RPMI8226 (cell line): ENCODE measurements at places on chromosomes 3 and 15.

- no peak for DNase-seq
Observed at GRCh38 chr3:47194994-47195393, 31.1 kb upstream of the SETD2 start.

DNA sequence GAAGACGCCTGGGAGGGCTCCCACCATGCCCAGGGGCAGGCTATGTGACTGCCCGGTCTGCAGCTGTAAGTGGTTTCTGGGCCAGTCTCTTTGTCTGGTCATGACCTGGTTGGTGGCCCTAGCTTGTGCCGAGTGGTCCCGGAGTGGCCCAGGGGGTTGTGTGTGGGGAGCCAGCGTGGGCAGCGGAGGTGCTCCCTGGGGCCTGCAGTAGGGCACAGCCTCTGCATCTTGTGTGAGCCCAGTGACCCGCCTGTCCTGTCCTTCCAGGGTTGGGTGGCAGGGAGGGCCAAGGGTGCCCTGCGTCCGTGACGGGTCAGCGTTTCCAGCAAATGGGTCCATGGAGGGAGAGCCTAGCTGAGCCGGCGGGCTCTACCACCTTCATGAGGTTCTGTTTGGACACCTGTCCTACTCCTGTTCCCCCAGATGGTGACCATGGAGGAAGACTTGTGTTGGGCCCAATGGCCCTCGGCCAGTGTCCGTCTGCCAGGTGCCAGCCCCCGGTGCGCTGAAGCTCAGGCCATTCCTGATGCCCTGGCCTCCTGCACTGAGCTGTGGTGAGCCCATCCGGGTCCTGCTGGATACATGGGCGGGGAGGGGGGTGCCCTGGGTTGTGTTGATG is 215.4 kb downstream of the SNRPN start:
- no peak for DNase-seq

GRCh38 chr3:64351713-64352638 is 126.7 kb upstream of the PRICKLE2 start:
- no peak for DNase-seq

DNA sequence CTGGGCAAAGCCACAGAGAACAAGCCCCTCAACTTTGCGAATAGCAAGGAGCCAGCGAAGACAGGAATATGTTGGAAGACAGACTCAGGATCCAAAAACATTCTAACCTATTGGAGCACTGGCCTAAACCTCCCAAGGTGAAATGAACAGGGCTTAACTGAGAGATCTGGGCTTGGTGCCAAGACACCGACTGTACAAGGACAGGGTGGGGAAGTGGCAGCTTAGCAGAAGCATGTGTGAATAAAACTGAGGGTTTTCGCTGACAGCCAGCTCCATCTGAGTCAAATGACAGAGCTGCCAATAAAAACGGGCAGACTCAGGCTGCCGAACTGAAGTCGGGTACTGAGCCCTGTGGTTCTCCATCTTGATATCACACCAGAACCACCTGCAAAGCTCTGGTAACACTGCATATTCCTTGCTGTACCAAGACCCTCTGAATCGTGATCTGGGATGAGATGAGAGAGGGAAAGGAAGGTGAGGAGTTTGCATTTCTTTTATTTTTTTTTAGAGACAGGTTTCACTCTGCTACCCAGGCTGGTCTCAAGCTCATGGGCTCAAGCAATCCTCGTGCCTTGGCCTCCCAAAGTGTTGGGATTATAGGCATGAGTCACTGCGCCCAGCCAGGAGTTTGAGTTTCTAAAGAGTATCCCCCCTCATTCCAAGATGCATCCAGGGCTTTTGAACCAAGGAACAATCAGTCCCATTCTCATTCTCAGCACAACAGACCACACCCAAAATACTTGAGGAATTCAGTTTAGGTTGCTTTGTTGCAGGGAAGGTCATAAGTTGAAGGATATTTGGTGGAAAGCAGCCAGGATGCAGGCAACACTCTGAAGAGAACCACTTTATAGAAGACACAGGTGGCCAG is 6.0 kb upstream of the PLCB2 start:
- DNase-seq: peak; percentile 94

- peak; percentile 40 for DNase-seq
Observed at GRCh38 chr3:163785693-163786092, 1292.6 kb downstream of the SI start.

GRCh38 chr15:75606711-75607699 is 18.5 kb downstream of the SNUPN start:
- no peak for DNase-seq

DNA sequence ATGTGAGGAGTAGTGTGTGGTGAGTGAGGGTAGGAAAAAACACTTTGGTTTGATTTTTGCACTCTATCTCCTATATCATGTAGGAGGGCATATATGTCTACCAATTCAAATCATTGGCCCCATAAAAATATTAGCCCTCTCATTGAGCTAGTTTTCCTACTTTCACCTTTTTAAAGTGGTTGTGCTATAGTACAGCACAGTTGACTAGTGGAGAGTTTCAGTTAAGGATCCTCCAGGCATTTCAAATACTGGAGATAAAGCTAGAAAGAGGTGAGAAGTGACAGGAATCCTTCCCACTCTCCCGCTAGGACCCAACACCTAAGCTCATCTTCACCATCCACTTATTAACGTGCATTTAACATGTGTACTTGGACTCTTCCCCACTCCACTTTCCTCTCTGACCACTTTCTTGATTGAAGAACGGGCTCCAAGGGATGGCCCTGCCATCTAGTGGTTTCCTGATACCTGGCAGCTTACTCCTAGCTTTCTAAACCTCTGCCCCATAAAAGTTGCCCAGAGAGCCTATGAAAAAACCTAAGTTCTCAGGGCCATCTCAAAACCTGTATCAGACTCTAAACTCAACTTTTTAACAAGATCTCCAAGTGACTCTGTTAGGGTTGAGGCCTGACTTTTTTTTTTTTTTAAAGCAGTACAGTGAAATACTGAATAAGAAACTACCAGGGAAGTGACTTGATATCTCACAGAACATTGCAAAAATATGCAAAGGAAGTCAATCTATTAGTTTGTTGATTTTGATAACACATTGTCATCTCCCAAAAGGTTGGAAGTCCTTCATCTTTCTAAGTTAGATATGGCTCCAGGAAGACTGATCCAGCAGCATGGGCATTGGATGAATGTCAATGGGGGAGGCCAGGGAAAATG is 17.9 kb downstream of the IL12A start:
- peak; percentile 80 for DNase-seq

DNA sequence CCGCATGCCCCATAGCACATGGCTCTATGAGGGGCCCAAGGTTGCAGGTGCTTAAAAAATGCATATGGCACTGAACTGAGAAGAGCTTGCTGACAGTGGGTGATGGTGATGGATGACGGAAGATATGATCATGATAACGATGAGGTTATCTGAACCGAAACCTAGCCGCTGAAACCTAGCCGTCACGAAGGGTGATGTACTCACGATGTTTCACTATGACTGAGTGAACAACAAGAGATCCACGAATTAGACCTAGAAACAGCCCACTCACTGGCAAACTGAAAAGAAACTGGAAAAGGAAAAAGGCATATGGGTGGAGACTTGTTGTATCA is 57.6 kb upstream of the BCL6 start:
- DNase-seq: no peak

DNA sequence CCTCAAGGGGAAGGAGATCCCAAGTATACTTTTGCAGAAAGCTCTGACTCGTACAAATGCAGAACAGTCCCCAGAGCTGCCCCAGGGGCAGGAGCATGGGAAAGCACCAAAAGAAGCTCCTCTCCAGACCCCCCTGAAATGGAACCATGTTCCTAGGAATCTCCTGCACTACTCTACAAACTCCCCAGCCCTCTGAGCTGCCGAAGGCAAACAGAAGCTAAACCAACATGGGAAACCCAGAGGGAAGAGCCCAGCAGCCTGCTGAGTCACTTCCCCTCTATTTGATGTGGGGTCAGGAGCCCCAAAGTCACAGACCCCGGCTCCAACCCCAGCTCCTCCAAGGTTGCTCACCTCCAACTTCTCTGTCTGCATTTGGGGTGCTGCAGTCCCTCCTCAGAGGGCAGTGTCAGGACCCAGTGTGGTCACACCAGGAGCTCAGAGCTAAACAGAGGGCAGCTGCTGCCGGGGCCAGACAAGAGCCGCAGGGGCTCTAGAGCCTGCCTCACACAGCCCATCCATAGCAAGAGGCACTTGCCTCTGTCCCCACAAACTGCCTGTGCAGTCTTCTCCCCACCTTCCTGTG is 3.8 kb upstream of the PLXNA1 start:
- DNase-seq: no peak

DNA sequence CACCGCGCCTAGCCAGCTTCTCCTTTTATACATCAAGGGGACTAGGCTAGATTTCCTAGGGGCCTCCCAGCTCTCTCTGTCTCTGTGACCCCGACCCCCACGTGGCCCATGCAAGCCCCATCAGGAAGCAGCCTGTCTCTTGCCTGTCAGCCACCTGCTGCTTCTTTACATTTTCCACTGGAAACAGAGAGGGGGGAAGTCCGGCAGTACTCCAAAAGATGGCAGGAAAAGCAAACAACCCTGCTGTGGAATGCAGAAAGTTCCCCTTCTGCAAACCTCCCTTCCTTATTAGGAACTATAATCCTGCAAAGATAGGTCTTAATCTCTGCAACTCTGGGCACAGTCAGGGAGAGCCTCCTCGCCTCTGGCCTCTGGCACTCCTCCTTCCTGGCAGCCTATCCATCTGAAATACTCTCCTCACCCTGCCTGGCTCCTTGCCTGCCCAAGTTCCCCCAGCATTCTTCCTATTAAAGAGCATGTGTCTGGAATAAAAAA is 47.4 kb upstream of the HACD2 start:
- no peak for DNase-seq

DNA sequence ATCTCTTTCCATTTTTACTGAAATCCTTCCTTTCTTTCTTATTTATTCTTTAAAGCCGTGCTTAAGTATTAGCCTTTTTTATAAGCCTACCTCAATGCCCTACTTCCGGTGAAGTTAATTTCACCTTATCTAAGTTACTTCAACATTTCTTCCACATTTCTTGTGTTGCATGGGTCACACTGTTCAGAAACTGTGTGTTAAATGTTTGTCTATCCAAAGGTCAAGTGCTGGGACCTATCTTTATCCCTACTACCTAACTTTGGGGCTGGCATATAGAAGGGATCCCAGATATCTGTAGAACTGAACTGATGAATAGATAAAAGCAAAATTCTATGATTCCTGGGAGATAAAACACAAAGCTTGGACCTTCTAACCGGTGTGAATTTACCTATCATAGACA is 332.3 kb upstream of the SATB1 start:
- no peak for DNase-seq

DNA sequence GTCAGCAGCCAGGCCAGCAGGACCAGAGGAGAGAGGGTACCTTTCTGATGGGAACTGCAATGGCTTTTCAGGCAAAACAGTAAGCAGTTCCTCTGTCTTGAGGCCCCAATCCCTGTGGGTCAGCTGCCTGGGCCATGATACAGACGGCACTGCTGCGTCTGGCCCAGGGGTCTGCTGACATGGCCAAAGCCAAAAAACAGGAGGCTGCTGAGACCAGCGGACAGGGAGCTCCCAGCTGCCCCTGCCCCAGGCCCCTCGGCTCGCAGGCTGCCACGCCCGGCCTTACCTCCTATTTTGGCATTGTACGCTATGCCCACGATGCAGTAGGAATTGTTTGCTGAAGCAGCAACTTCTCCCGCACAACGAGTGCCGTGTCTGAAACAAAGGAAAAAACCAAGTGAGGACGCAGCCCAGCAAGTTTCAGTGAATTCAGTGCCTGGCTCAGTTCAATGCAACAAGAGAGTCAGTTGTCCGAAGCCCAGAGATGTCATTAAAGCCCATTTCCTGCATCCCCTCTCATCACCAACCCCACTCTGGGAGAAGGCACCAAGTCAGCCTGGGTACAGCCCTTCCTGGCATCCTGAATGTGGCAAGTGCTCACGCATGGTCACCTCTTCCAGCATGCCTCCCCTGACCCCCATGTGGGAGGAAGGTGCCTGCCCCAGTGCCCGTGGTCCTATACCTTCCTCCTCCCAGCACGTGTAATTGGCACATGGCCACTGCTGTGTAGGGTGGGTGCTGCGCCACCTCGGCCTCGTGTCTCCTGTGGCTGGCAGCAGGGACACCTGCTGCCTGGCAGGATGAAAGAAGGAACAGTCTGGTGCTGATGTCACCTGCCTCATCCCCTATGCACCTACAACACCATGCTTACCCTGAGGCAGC is 61.7 kb downstream of the PCSK6 start:
- no peak for DNase-seq

GRCh38 chr3:129261894-129262293 is 12.5 kb downstream of the COPG1 start:
- no peak for DNase-seq

DNA sequence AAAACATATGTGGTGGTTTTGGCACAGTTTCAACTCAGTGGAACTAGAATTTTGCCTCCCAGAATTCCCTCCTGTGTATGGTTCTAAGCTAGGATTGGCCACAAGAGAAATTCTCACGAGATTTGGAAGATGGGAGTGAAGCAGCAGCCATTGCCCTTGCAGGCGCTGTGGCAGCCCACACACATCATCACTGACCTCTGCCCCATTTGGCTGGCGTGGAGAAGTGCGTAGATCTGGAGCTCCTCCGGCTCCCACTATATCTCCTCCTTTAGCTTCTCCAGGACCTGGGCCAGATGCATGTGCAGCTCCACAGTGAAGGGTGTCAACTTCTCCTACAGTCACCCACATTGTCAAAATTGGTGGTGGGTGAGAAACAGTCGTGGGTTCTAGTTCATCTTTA is 199.6 kb downstream of the EFHB start:
- no peak for DNase-seq

- DNase-seq: no peak
Observed at GRCh38 chr3:52437326-52438103, 7.4 kb downstream of the SEMA3G start.

- DNase-seq: no peak
Observed at GRCh38 chr3:81953111-81953510, 191.7 kb upstream of the GBE1 start.

DNA sequence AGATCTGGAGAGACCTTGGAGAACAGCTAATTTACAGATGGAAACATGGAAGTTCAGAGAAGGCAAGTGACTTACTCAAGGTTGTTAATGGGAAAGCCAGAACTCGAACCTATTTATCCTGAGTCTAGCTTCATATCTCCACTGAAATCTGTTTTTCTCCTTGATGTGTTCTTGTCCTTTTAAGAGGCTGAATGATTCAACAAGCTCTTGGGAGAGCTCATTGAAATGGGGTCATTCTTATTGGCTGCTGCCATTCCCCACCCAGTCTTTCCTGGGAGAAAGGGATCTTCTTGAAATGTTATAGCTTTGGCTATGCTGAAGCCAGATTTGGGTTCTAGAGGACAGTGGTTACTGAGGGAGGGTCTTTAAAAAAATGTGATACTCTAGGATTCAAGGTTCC is 41.0 kb downstream of the RTP1 start:
- no peak for DNase-seq

GRCh38 chr3:159872374-159873109 is 116.1 kb upstream of the IL12A start:
- no peak for DNase-seq
